Globus pallidus (tissue), 1 donor: ENCODE measurements at places on chromosomes 11 and 22.

DNA sequence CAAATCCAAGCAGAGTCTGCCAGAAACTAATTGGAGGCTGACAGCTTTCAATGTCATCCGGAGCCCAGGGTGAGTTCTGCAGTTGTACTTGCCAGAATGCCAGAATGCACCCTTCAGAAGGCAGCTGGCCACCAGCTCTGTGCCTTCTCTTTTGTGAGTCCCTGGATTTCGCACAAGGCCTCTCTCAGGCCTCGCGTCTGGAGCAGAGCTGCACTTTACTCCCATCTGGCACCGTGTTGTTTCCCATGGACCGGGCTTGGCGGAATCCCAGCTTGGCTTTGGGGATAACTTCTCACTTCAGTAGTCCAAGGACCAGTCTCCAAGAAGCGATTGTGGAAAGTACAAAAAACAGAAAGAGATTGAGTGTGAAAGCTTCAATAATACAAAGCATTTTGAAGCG lies 451.3 kb upstream of the KIRREL3 start:
- peak; percentile 81 for DNase-seq

DNA sequence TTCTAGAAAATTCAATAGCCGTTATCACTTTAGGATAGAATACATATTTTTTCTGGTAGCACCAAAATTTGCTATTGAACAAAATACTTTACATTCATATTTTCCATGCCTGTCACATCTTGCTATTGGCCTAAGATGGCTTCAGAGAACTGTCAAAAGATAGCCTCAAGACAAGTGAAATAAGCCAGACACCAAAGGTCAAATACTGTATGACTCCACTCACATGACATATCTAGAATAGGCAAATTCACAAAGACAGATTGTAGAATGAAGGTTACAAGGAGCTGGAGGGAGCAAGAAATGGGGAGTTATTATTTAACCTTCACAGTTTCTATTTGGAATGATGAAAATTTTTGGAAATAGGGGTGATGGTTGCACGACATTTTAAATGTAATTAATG lies 223.7 kb upstream of the ZC3H12C start:
- DNase-seq: no peak

DNA sequence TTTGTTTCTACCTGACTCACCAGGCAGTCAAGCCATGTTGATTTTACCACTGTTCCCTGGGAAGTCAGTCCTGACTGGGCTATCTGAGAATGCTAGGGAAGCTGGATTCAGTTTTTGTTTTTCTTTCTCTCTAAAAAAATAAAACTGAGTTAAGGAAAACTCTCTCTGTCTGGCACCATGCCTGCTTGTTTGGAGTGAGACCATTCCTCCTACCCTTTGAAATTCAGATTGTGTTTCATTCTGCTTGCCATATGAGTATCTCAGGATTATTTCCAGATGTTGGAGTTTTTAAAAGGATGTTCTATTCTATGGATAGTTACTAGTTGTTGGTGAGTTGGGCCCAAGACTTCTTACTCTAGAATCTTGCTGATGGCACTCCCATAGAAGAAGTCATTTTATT lies 1917.0 kb downstream of the LRRC4C start:
- DNase-seq: no peak

DNA sequence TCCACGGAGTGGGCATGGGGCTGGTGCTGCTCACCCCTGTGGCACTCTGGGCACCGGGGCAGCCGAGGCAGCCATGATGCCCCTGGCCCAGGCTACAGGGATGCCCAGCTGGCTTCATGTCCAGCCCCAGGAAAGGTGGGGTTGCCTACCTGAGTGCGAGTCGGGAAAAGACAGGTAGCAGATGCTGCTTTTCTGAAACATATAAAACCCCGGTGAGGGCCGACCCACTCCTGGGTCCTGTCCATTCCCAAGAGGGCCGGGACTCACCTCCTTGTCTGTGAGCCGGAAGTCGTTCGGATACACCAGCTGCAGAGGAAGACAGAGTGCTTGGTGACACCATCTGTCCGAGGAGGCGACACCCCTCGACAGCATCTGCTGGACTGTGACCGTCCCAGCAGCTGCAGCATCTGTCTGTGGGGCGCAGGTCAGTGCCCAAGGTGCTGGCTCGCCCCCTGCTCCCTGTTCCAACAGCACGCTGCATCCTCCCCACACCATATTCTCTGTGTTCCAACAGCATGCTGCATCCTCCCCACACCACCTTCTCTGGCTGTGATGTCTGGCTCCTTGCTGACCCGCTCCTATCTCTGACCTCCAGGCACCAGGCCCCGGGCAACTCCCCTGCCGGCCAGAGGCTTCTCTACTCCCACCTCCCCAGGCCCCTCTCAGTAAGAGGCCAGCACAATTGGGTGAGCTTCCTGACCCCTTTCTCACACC lies 8.0 kb downstream of the DENND6B start:
- no peak for DNase-seq

DNA sequence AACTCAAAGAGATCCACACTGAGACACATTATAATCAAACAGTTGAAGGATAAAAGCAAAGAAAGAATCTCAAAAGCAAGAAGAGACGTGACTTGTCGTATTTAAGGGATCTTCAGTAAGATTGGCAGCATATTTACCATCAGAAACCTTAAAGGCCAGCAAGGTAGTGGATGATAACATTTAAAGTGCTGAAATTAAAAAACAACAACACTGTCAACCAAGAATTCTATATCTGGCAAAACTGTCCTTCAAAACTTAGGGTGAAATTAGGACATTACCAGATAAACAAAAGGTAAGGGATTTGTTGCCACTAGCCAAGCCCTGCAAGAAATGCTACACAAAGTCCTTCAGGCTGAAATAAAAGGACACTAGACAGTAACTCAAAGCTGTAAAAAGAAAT lies 11.0 kb upstream of the MUC5B start:
- no peak for DNase-seq

DNA sequence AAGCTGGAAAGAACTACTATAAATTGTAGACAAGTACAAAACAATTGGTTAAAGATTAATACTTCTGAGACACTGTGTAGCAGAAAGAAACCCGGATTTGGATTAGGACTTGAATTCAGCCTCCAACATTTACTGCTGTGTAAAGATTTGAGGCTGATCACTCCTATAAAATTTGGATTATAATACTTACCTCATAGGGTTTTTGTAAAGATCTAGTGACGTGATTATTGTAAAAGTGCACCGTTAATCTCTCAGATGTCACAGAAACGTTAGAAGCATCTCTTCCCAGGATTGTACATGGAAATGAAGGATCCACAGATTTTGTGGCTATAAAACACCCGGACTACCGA lies 323 bp upstream of the HIKESHI start:
- DNase-seq: no peak

DNA sequence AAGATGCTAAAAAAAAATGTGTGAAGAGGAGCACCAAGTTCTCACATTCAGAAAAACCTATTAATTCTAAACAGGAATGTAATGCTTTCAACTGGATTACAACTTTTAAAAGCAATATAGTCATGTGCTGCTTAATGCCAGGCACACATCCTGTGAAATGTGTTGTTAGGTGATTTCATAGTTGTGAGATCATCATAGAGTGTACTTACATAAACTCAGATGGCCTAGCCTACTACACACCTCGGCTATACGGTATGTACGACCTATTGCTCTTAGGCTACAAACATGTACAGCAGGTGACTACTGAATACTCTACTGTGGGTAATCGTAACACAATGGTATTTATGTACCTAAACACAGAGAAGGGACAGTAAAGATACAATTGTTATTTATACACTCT lies 142.3 kb downstream of the RBFOX2 start:
- no peak for DNase-seq

- no peak for DNase-seq
These were observed 58.1 kb downstream of the RSF1 start for GRCh38 chr11:77762426-77762825.

DNA sequence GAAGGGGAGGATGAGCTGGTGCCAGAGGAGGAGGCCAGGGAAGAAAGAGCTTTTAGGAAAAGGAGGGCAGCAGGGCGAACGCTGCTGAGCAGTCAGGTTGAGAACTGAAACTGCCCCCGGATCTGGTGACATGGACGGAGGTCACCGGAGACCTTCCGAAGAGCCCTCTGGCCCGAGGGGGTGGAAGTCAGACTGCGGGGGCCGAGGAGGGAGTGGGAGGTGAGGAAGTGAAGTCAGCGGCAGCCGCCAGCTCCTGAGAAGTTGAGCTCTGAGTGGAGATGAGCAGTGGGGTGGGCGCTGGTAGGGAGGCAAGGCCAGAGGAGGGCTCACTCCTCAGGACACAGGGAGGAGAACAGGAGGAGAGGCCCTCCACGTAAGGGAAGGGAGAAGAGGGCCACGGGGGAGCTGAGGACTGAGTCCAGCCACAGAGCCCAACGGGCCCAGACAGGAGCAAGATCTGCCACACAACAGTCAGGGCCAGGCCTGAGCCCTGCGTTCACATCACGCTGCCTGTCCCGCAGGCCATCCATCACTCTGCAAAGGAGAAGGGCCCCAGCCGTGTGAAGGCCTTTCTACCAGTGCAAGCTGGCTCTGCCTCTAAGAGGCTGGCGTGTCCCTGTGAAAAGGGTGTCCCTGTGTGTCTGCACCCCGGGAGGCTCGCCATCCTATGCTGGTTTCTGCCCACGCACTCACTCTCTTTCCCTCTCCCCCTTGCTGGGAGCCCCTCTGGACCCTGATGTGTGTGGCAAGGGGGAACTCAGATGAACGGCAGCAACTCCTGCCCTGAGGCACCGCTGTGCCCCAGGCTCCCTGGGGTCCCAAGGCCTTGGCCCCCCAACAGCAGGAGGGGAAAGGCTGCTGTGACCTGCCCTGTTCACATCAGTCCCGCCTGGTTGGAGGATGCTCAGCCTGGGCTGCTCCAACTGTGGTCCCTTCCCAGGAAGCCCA lies 19.0 kb upstream of the LRRC32 start:
- DNase-seq: no peak

GRCh38 chr11:10323793-10324170 lies 18.9 kb downstream of the ADM start:
- DNase-seq: no peak

- no peak for DNase-seq
These were observed 43.0 kb upstream of the NTM start for GRCh38 chr11:131327421-131327820.

- no peak for DNase-seq
These were observed 94.7 kb upstream of the TMEM45B start for GRCh38 chr11:129720994-129721393.

GRCh38 chr11:1227551-1228100 lies 4.8 kb downstream of the MUC5B start:
- DNase-seq: no peak

GRCh38 chr11:122848186-122848585 lies 9.9 kb downstream of the CRTAM start:
- DNase-seq: no peak

- DNase-seq: no peak
These were observed 997 bp downstream of the UBE2L3 start for GRCh38 chr22:21568347-21569075.

DNA sequence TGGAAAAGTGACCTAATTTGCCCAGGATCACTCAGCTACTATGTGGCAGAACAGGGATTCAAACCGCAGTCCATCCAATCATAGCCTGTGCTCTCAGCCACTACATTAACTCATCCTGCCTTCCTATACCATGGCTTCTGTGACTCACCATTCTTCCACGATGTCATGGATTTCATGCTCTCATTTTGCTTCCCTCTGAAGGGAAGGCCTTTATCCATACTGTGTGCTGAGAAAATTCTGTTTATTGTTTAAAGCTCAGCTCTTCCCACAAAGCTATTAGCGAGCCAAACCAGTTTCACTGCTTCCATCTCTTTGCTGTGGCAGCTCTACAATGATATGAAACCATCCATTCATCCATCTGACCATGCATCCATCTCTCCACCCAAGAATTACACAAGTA lies 289.9 kb downstream of the TENM4 start:
- no peak for DNase-seq

- no peak for DNase-seq
These were observed 117.3 kb downstream of the PLEKHA7 start for GRCh38 chr11:16896729-16897469.
